ENCODE measurements at places on chromosomes 2 and 18.

DNA sequence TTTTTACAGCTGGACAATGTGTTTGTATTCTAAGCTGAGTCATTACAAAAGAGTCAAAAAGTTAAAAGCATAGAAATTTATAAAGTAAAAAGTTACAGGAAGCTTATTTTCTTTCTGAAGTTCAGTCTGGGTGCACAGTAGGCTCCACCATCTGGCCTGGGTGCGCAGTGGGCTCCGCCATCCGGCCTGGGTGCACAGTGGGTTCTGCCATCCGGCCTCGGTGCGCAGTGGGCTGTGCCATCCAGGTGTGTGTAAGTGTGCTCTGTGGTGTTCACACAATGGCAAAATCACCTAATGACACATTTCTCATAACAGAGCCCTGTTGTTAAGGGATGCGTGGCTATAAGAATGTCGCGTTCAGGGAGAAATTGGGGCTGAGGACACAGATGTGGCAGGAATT is 195.5 kb downstream of the ANKRD30B start:
- DNase-seq, result no peak

GRCh38 chr18:58624011-58624410 is 4.9 kb downstream of the ALPK2 start:
- no peak for DNase-seq

- no peak for DNase-seq
Measured at GRCh38 chr2:46045888-46046287, 251.3 kb upstream of the EPAS1 start.

- no peak for DNase-seq
Measured at GRCh38 chr2:8679827-8680731, 1.8 kb upstream of the ID2 start.

- DNase-seq, result no peak
Measured at GRCh38 chr2:221629468-221629867, 57.4 kb upstream of the EPHA4 start.

- no peak for DNase-seq
Measured at GRCh38 chr2:145302886-145303285, 783.0 kb upstream of the ZEB2 start.

GRCh38 chr2:160257041-160257742 is 57.1 kb upstream of the ITGB6 start:
- no peak for DNase-seq

- DNase-seq, result no peak
Measured at GRCh38 chr2:109630441-109631430, 16.6 kb downstream of the SOWAHC start.

DNA sequence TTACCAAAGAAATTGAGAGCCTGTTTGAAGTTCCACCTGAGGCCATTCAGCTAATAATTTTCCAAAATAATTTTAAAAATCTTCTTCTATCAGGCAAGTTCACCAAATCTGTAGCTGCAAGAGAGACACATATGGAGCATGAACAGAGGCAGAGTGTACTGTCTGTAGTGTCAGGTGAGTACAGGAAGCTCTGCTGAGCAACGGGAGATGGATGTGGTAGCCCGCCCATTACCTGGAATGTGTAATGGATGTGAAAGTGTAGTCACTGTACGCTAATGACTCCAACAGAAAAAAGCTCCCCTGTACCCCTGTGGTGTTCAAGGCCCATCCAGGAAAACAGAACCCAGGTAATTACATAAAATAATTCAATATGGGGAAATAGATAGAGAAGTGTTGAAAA is 311.5 kb downstream of the LRRTM4 start:
- DNase-seq, result no peak

DNA sequence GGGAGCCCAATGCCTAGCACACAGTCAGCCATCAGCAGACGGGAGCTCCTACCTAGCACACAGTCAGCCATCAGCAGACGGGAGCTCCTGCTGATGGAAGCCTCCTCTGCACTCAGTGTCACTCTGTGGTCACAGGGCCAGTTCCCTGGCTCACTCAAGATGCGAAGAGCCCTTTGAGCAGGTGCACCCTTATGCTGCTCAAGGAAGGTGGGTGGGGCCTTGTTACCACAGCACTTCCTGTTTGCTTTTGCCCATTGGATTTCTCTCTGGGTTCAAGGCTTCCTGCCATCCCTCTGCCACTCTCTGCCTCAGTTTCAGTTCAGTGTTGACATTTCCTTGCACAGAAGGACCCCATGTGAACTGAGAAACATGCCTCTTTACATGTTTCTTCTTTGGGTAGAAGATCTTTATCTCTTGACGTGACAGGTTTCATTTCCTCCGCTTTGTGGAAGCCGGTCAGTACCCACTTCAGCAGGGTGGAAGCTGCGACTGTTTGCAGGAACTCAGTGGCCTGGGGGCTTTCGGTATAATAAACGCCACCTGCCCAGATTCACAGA is 11.6 kb downstream of the TRIB2 start:
- DNase-seq, result peak; percentile 50

GRCh38 chr2:159637240-159637639 is 20.9 kb upstream of the BAZ2B start:
- no peak for DNase-seq

GRCh38 chr2:199201539-199201938 is 256.2 kb downstream of the SATB2 start:
- no peak for DNase-seq

DNA sequence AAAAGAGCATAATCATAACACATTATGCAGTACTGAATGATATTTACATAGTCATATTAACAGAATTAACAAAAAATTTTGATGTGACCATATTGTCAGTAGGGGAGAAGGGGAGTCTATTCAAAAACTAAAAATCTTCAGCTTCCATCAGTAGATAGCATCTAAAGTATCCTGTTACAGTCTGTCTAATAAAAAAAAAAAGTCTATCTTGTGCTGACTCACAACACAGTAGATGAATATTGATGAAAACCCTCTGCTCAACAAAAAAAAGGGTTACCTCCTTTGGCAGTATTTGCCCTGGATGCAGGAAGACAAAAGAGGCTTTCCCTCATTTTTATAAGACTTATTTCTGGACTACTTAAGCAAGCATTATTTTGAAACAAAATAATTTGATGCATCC is 27.3 kb downstream of the GRB14 start:
- no peak for DNase-seq

GRCh38 chr2:42102591-42103450 is 55.0 kb downstream of the PKDCC start:
- peak; percentile 66 for DNase-seq

GRCh38 chr2:241798631-241799521 is 10.1 kb upstream of the NEU4 start:
- no peak for DNase-seq

GRCh38 chr18:74518456-74519295 is 15.6 kb upstream of the CNDP1 start:
- DNase-seq, result peak; percentile 26

- no peak for DNase-seq
Measured at GRCh38 chr2:147909178-147909577, 64.3 kb downstream of the ACVR2A start.

GRCh38 chr2:127415593-127416505 is 2.4 kb upstream of the PROC start:
- peak; percentile 85 for DNase-seq

DNA sequence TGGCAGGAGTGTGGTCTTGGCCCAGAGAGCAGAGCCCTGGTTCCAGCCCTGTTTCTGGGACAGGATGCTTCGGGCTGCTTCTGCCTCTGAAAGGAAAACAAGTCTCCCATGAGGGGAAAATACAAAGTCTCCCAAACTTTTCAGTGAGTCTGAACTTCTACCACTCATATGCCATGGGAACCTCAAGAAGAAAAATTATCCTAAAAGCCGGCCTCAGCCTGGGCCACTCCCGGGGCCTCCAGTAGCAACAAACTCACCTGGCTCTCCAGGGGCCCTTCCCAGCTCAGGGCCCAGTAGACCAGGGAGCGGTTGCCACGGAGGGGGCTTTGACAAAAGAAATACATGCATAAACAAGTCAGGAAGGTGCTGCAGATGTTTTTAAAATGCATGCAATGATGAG is 289.2 kb upstream of the HDAC4 start:
- DNase-seq, result no peak

GRCh38 chr2:185780890-185781289 is 42.3 kb downstream of the FSIP2 start:
- no peak for DNase-seq

DNA sequence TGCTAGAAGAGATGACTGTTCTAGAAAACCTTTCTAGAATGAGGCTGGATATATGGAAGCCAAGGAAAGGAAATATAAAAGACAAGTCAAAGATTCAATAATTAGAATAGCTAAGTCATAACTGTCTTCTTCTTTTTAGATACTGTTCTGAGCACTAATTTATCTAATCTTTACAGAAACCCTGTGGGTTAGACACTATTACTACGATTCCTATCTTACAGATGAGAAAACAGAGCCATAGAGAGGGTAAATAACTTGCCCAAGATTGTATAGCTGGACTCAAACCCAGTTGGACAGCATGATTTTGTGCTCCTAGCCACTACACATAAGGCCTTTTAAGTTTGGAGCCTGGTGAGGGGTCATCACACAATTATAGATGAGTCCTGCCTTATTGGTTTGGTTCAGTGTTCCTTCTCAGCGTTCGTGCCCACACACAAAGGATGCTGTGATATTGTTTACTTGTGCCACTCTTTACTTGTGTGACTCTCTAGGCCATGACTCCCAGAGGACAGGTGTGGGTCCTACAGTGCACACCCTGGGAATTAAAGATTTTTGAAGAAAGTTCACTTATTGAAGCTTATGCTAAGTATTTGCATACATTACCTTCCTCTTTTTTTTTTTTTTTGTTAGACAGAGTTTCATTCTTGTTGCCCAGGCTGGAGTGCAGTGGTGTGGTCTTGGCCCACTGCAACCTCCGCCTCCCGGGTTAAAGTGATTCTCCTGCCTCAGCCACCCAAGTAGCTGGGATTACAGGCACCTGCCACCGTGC is 153.7 kb downstream of the PRKCE start:
- DNase-seq, result no peak

DNA sequence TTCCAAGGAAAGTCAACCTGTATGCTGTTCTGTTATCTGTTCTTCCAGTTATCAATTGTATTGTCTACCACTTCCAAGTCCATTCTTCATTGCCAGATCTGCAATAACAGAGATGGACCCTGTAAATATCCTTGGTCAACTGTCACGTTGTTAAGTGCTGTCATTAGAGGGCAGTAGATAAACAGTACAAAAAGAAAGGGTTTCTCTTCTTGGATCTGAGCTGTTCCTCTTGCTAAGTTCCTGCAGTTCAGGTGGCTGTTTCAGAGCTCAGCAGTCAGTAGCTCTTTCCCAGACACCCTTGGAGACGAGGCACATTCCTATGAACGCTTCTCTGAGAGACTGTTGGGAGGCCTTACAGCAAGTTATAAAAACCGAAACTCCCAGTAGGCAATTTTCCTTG is 957.1 kb upstream of the CHAC2 start:
- no peak for DNase-seq

GRCh38 chr2:107801498-107801897 is 25.2 kb upstream of the RGPD4 start:
- no peak for DNase-seq

- DNase-seq, result peak; percentile 43
Measured at GRCh38 chr2:27723372-27724144, 48.0 kb upstream of the MRPL33 start.

DNA sequence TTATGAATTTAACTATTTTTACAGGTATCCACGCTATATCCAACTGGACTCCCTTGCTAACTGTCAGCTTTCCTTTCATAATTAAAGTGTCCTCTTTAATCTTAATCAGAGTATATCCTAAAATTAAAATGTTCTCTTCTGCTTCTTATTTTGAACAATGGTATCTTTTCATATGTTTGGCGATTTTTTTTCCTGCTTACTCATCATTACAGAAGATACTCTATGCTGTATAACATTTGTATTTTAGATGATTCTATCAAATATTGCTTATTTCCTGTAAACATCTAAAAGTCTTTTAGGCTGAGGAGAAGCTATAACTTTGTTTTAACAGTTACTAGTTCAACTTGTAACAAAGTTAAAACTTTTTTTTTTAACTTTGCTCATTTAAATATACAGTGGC is 17.4 kb downstream of the SCN2A start:
- no peak for DNase-seq

DNA sequence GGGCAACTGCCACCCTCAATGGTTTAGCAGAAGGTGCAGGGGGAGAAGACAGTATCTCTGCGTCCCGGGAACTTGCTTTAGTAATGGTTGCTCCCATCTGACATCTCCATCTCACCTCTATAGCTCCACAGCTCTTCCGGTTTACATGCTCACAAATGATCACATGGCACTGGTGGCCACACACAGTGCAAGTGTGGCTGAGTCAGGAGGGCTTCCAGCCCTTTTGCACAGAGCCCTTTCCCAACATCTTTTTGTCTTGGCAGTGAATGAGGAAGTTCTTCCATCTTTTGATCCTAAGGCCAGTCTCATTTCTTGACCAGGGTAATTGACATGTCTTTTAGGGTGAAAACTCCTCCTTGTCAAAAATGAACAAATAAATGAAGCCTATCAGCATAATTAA is 347.7 kb downstream of the LPIN1 start:
- DNase-seq, result no peak

GRCh38 chr18:28767201-28767600 is 590.3 kb upstream of the CDH2 start:
- no peak for DNase-seq

DNA sequence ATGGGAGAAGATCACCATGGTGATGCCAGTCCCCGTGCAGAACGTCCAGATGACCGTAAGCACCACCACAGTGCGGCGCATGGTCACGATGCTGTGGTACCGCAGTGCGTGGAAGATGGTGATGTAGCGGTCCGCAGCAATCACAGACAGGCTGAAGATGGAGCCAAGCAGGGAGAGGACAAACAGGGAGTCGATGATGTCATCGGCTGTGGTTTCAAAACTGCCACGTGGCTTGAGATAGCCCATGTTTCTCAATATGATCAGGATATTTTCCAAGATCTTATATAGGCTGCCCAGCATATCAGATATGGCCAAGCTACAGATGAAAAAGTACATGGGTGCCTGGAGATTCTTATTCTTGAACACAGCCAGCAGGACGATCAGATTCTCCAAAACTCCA is 30.3 kb downstream of the MC2R start:
- no peak for DNase-seq

GRCh38 chr2:214104219-214104618 is 306.6 kb upstream of the VWC2L start:
- no peak for DNase-seq

DNA sequence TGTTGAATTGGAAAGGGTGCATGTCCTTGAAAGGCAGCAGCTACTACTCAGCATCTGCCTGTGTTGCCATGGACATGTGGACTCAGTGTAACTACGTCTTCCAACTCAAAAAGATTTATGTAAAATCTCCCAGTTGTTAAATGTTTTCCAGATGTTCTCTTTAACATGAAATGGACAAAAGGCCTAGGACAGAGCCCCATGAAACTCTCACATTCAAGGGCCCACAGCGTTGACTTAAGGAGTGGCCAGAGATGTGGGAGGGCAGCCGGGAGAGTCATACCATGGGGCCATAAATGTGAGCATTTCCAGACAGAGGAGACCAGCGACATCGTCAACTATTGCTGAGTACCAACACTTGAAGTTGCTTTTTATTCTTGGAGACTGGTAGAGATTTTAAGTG is 9.9 kb downstream of the SLC3A1 start:
- no peak for DNase-seq

- DNase-seq, result no peak
Measured at GRCh38 chr2:26890341-26891000, 42.5 kb downstream of the DPYSL5 start.
